ENCODE measurements at places on chromosomes 4 and X.

DNA sequence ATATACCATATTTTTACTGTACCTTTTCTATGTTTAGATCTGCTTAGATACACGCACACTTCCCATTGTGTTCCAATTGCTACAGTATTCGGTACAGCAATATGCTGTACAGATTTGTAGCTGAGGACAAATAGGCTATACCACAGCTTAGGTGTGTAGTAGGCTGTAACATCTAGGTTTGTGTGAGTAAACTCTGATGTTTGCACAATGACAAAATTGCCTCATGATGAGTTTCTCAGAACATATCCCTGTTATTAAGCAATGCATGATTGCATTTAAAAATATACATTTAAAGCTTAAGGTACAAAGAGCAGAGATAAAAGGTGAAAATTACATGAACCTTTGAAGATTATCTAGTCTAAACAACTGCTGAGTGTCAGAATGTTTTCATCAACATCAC lies 181.7 kb downstream of the ADGRA3 start:
- DNase-seq = no peak

- DNase-seq = no peak
Measured at GRCh38 chrX:21398426-21398825, 24.2 kb downstream of the CNKSR2 start.

- DNase-seq = no peak
Measured at GRCh38 chrX:150577174-150577573, 8.8 kb downstream of the MTM1 start.

- no peak for DNase-seq
Measured at GRCh38 chr4:99755223-99755944, 61.2 kb upstream of the DAPP1 start.

GRCh38 chr4:68176500-68176899 lies 46.8 kb upstream of the TMPRSS11F start:
- no peak for DNase-seq

GRCh38 chr4:33924239-33924638 lies 2320.1 kb downstream of the ARAP2 start:
- DNase-seq = no peak

DNA sequence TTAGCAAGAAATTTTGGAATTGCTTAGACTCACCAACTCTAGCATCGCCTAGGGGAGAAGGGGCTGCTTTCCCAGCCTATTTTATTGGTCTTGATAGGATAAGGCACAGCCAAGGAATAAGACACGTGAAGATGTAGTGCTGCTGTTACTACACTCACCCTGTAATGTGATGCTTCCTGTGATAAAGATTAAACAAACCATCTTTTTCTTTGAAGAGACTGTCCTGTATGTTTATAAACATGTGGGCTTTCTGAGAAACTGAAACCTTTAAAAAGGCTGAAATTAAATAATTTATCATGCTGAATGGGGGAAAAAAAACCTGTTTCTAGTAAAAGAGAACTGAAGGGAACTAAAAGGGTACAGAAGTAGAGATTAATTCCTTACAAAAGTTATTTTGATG lies 13.2 kb downstream of the TAPT1 start:
- DNase-seq = no peak

GRCh38 chr4:173139561-173139960 lies 29.1 kb upstream of the GALNT7 start:
- no peak for DNase-seq

DNA sequence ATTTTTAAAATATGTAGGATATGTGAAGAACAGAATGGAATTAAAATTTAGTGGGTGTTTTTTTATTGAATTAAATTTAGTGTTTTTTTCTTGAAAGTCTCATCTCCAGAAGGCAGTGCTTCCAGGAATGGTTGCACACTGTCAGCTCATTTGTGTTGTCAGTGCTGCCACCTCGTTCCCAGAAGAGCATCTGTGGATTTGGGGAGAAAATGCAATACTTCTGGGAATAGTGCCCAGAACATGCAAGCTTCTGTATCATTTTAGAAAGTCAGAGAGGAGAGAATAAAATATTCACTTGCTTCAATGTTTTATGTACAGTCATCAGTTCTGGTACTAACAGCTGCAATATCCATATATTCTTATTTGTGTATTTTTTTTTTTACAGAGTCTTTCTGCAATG lies 608.8 kb downstream of the PCDH7 start:
- no peak for DNase-seq

- no peak for DNase-seq
Measured at GRCh38 chrX:72479324-72480274, 93.0 kb downstream of the HDAC8 start.

- DNase-seq = no peak
Measured at GRCh38 chr4:27194599-27195176, 334.0 kb downstream of the STIM2 start.

DNA sequence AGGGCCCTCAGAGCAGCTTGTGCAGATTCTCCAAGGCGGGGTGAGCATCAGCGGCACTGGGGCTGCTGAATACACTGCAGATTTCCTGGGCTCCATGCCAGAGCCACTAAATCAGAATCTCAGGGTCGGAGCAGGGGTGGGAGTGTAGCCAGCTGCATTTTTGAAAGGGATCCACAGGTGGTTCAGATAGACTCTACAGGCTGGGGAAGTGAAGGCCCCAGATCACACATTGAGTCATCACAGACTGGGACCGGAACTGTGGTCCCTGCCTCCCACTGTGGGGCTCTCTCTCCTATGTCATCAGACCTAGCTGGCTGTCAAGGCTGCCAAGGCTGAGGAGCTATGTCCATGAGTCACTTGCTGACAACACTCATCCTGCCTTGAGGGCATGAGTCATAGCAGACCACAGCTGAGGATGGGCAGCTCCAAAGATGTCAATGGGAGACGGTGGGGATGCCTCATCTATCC lies 162.3 kb upstream of the MAMLD1 start:
- no peak for DNase-seq

- no peak for DNase-seq
Measured at GRCh38 chr4:78386679-78387078, 164.9 kb upstream of the ANXA3 start.

DNA sequence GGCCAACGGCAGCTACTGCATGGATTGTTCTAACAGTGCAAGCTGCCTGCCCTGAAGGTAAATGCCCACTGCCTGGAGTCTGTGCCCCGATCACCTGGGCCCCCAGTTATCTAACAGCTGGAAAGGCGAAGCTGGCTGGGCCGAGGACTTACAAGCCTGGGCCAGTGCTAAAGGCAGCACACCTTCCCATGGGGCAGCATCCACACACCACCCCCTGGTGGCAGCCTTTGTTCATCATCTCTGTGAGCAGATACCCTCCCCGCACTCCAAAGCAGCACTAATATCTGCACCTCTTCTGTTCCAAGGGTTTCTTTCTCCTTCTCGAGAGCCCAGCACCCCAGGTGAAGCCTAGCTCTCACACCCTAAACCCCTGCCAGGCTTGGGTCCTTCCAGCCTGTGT lies 7.6 kb downstream of the SLC2A9 start:
- no peak for DNase-seq

DNA sequence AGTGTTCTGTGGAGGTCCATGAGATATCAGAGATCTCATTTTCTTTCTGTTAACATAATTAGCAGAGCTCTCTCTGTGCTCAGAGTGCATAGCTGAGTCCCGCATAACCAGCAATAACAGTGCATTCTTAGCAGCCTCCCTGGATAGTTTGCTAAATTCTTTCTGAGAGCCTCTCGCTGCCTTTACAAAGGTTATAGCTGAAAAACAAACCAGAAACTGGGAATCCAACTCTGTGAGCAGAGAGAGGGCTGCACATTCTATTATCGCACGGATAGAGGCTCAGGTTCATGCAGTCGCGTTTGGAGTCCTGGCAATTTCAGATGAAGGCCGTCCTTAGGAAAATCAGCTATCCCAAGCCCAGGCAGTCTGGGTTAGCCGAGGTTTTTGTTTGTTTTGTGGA lies 1.2 kb downstream of the ENPP6 start:
- DNase-seq = no peak

- DNase-seq = no peak
Measured at GRCh38 chrX:93428497-93428896, 244.9 kb downstream of the NAP1L3 start.

- DNase-seq = no peak
Measured at GRCh38 chr4:119209077-119209476, 3.4 kb upstream of the USP53 start.

- no peak for DNase-seq
Measured at GRCh38 chr4:159158083-159158617, 55.3 kb downstream of the RAPGEF2 start.

- DNase-seq = no peak
Measured at GRCh38 chr4:73741031-73741749, 821 bp downstream of the CXCL8 start.

DNA sequence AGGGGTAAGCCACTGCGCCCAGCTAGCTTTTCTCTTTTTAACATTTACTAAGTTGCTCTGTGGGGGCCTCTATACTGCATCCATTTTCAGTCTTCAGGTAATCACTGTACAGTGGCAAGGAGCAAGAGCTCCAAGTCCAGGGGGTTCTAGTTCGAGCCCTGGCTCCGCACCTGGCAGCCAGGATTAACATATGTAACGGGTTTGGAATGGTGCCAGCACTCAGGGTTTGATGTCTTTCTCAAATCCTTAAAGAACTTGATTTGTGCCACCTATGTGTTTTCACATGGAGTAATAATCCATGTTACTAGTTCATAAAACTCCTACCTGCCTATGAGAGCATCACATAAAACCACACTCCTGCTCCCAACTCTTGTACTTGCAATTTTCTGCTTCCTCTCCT lies 4.5 kb downstream of the GRPEL1 start:
- no peak for DNase-seq

DNA sequence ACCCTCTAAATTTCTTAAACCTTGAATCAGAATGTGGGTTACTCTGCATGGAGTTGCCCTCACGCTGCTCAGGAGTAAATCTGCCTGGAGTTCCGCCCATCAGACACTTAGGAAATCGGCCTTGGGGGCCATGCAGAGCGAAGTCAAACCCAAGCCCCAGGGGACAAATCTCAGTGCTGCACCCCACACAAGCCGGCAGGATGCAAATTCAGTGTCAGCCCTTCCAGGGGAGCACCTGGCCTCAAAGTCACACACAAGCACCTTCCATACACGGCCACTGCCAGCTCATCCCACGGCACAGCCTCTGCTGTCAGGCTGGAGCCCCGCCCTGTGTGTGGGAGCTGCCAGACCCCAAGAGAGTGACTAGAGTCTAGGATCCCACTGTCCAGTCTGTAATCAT lies 27.4 kb downstream of the RNF212 start:
- no peak for DNase-seq

DNA sequence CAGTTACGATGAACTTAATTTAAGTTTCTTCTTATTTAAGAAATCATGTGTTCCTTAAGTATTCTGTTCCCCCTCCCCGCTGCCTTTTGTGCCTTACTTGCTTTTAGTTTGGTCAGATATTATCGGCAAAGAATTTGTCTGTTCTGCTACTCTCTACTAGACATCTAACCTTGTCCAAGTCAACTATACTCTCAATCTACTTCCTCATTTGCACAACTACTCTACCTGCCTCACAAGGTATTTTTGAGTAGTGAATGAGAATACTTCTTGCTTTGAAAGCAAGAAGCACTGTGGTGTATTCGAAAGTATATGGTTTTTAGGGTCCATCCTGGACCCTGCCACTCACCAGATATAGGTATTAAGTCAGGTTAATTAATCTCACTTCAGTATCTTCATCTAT lies 8.0 kb upstream of the KLHL5 start:
- DNase-seq = no peak

GRCh38 chr4:25107827-25108516 lies 52.3 kb downstream of the SEPSECS start:
- no peak for DNase-seq

GRCh38 chr4:123696687-123697086 lies 300.1 kb downstream of the SPRY1 start:
- DNase-seq = no peak

GRCh38 chr4:78058591-78059523 lies 1.7 kb downstream of the FRAS1 start:
- no peak for DNase-seq

DNA sequence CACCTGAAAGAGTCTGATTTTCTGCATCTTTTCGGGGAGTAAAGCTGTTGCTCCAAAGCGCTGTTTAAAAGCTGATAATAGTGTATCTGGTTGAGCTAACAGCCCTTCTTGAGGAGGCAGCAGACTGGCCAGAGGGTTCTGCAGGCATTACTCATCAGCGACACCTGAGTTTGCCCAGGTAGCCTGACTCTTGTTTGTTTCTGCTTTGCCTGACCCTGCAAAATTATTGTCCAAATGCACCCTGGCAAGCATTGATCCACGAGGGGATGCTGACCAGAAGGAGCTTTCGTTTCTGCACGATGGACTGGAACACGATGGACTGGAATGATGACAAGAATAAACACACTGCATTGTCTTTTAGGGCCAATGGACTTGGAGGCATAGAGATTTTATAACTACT lies 6.2 kb downstream of the CD99 start:
- no peak for DNase-seq

GRCh38 chrX:19162851-19163250 lies 40.6 kb upstream of the ADGRG2 start:
- no peak for DNase-seq

GRCh38 chr4:88693792-88694191 lies 3.8 kb downstream of the NAP1L5 start:
- no peak for DNase-seq
